Neuronal stem cell (in vitro differentiated cells): ENCODE measurements at places on chromosomes 11 and 22.

DNA sequence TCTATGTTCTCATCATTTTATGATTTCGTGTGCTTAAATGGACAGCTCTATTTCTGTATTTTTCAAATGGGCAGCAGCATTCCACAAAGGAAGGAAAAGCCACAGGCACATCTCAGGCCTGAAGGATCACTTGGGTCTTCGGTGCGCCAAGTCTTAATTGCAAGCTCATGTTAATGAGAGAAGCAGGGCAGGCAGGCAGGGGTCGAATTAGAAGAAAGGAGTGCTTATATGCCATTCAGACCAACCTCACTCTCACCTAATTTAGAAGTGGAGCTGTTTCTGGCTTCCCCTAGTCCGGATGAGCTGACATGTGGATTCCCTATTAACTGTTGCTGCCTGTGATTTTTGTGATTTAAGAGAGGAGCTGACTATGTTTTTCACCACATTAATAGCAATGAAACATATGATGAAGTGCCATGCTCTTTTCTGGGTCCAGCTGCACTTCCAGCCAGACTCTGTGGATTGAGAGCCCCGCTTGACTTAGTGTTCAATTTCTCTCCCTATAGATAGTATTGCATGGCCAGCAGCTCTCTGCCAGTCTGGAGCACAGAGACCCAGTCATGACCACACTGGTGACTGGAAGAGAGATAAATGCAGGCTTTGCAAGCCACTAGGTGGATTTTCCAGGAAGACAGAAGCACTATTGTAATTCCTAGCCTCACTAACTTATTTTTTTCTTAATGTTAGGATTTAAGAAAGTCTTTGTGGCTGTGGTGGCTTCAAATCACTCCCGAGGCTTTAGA is 373.9 kb upstream of the FAT3 start:
- peaks cover 5% of the 10 kb centered on the region for H3K4me1 ChIP-seq
- no peak overlapping the region for H3K27ac ChIP-seq
- H3K4me3 ChIP-seq = no peak overlapping the region
- no peaks in the 10 kb centered on the region for H3K27me3 ChIP-seq

- H3K27me3 ChIP-seq = no peaks in the 10 kb centered on the region
- H3K27ac ChIP-seq = no peak overlapping the region
- H3K36me3 ChIP-seq = no peaks in the 10 kb centered on the region
- H3K4me3 ChIP-seq = no peak overlapping the region
Measured at GRCh38 chr22:43008509-43008908, 6.4 kb downstream of the PACSIN2 start.

GRCh38 chr11:132036746-132037466 is 666.5 kb downstream of the NTM start:
- H3K27me3 ChIP-seq = no peaks in the 10 kb centered on the region
- H3K4me1 ChIP-seq = peaks cover 5% of the 10 kb centered on the region
- H3K4me3 ChIP-seq = no peak overlapping the region
- DNase-seq = no peak

DNA sequence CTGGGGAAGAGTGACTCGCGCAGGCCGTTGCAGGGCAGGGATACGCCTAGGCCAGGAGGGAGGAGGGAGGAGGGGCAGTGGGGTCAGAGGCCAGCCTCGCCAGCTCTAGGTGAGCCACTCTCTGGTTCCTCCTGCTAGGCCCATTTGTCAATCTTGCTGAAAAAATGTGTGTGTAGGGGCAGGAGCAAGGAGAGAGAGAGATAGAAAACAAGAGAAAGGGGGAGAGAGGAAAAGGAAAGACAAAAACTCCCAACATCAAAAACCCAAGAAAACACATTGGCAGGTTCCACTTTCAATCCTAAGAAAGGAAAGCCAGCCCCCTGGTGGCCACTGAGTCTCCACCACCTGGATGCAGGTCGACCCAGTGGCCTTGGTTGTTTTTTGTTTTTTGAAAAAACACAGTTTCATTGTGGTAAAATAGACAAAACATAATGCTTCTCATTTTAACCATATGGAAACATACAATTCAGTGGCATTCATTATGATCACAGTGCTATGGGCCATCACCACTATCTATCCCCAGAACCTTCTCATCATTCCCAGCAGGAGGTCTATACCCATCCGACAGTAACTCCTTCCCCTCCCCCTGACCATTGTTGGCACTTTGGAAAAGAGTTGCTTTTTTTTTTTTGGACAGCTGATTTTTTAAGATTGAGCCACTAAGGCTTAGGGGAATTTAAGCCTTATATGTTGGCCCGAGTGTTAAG is 10.9 kb downstream of the OMP start:
- H3K36me3 ChIP-seq = no peaks in the 10 kb centered on the region
- no peak overlapping the region for H3K4me3 ChIP-seq
- DNase-seq = peak; percentile 31
- H3K4me1 ChIP-seq = peaks cover 5% of the 10 kb centered on the region
- H3K27me3 ChIP-seq = no peaks in the 10 kb centered on the region

DNA sequence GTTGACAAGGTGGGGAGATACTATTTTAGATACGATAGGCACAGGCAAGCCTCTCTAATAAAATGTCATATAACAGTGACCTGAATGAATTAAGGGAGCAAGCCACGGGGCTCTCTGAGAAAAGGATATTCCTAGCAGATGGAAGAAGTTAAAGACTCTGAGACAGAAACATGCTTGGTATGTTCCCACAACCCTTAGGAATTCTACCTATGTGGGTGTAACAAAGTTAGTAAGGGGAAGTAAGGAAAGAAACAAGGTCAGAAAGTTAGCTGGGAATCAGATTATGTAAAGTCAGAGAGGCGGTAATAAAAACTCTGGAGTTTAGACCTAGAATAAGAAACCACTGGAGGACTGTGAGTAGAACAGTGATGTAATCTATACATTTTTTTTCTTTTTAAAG is 59.7 kb upstream of the GDPD4 start:
- no peaks in the 10 kb centered on the region for H3K4me1 ChIP-seq
- H3K27ac ChIP-seq = no peak overlapping the region
- DNase-seq = no peak
- no peak overlapping the region for H3K4me3 ChIP-seq
- H3K27me3 ChIP-seq = no peaks in the 10 kb centered on the region

DNA sequence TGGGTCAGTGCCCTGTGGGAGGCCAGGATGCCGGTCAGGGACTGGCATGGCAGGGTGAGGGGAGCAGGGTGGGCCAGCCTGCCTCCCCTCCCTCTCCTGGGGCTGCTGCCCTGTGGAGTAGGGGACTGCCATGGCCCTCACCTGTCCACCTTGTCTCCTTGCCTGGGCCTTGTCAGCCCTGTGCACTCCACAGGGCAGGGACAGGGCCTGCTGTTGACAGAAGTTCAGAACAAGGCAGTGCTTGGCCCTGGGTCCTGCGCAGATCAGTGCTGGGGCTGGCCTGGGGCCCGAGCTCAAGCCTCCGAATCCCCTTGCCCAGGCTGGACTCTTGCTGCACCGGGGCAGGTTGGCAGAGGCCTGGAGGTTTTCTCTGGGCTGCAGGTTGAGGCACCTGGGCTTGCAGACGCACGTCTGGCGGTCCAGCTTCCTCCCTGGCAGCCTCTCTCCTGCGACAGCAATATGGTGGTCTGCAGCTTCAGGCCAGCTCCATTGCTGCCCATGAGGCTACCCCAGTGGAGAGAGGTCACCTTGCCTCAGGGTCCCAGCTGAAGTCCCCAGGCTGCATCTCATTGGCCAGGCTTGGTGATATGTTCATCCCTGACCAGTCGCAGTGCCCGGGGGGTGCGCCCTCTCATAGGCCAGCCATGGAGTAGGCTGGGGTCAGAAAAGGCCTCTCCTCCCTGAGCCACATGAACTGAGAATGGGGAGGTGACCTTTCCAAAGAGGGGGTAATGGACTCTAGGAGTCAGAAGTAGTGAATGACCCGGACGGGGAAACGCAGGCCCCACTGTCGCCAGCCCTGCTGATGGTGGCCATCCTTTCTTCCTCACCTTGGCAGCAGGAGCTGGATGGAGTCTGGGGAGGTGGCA is 21.5 kb upstream of the CHKA start:
- H3K27me3 ChIP-seq = no peaks in the 10 kb centered on the region
- no peaks in the 10 kb centered on the region for H3K4me1 ChIP-seq
- DNase-seq = no peak
- H3K36me3 ChIP-seq = no peaks in the 10 kb centered on the region

DNA sequence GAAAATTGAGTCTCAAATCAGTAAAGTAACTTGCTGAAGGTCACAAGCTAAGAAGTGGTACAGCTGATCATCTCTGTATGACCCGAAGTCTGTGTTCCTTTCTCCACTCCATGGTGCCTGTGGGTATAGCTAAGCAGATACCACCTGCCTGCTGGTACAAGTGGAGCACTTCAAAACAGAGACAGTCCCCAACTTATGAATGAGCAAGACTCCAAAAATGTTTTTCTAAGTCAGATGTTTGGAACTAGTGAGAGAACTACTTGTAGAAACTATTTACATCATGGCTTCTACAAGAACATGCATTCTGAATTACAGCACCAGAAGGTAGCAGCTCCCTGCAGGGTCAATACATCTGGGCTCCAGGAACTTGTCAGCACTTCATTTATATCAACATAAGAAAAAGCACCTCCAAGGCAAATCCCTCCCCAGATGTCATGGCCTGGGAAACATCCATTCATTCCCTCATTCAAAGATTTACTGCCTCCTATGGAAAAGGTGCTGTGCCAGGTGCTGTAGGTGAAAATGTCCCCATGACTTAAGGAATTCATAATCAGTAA is 94.7 kb downstream of the SERGEF start:
- H3K27ac ChIP-seq = no peak overlapping the region
- no peaks in the 10 kb centered on the region for H3K27me3 ChIP-seq
- DNase-seq = no peak
- H3K4me1 ChIP-seq = peaks cover 12% of the 10 kb centered on the region

- no peak for DNase-seq
- H3K27ac ChIP-seq = no peak overlapping the region
- H3K36me3 ChIP-seq = no peaks in the 10 kb centered on the region
- H3K27me3 ChIP-seq = no peaks in the 10 kb centered on the region
- no peak overlapping the region for H3K4me3 ChIP-seq
- H3K4me1 ChIP-seq = peaks cover 4% of the 10 kb centered on the region
Measured at GRCh38 chr11:7079545-7080135, 9.2 kb upstream of the RBMXL2 start.

DNA sequence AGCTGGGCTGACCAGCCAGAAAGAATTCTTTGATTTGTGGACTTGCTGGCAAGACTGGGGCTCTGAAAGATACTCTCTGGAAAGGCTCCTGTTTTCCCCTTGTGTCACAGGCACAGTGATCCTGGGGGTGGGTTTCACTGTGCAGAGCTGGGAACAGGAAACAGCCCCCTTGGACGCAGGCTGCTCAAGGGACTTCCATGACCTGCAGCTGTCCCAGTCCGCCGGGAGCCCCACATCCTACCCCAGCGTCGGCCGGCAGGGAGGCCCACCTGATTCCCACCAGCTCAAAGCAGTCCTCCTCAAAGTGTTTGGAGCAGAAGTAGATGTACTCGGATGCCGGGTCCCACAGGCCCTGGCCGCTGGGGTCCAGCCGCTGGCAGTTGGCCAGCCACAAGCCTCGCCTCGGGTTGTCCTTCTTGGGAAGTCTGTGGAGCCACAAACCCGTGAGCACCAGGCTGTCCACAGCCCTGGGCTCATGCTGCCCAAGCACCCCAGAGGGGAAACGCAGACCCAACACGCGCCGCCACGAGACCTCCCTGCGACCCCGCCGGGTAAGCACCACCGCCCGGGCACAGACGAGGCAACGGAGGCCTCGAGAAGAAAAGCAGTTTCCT is 824 bp downstream of the THAP7 start:
- peaks cover 38% of the 10 kb centered on the region for H3K36me3 ChIP-seq
- H3K27ac ChIP-seq = peak overlapping the region; percentile 94
- DNase-seq = no peak
- H3K4me1 ChIP-seq = peaks cover 15% of the 10 kb centered on the region
- peak overlapping the region; percentile 96 for H3K4me3 ChIP-seq

- peaks cover 14% of the 10 kb centered on the region for H3K4me1 ChIP-seq
- no peaks in the 10 kb centered on the region for H3K27me3 ChIP-seq
- no peak for DNase-seq
- H3K27ac ChIP-seq = no peak overlapping the region
- no peak overlapping the region for H3K4me3 ChIP-seq
- H3K36me3 ChIP-seq = no peaks in the 10 kb centered on the region
Measured at GRCh38 chr22:35956850-35957249, 71.8 kb downstream of the RBFOX2 start.

DNA sequence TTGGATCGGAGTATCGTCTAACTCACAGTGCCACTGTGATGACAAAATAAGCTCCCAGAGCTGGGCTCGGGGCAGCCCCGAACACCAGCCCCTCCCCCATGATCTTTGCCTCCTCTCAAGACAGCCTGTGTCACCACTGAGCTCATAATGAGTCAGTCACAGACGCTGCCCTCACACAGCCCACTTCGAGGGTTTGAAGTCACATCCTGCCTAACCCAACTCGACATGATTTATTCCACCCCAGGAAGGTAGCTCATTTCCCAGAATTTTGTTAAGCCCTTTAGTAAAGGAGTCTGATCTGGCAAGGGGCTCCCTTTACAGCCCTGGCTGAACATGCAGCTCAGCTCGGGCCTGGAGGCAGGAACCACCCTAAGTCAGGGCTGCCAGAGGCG is 22.8 kb downstream of the MYH9 start:
- H3K27me3 ChIP-seq = no peaks in the 10 kb centered on the region
- peaks cover 22% of the 10 kb centered on the region for H3K36me3 ChIP-seq
- peaks cover 44% of the 10 kb centered on the region for H3K4me1 ChIP-seq

- H3K27me3 ChIP-seq = no peaks in the 10 kb centered on the region
- DNase-seq = no peak
- no peaks in the 10 kb centered on the region for H3K36me3 ChIP-seq
- peaks cover 15% of the 10 kb centered on the region for H3K4me1 ChIP-seq
- no peak overlapping the region for H3K27ac ChIP-seq
Measured at GRCh38 chr22:40123387-40123786, 54.3 kb upstream of the TNRC6B start.

DNA sequence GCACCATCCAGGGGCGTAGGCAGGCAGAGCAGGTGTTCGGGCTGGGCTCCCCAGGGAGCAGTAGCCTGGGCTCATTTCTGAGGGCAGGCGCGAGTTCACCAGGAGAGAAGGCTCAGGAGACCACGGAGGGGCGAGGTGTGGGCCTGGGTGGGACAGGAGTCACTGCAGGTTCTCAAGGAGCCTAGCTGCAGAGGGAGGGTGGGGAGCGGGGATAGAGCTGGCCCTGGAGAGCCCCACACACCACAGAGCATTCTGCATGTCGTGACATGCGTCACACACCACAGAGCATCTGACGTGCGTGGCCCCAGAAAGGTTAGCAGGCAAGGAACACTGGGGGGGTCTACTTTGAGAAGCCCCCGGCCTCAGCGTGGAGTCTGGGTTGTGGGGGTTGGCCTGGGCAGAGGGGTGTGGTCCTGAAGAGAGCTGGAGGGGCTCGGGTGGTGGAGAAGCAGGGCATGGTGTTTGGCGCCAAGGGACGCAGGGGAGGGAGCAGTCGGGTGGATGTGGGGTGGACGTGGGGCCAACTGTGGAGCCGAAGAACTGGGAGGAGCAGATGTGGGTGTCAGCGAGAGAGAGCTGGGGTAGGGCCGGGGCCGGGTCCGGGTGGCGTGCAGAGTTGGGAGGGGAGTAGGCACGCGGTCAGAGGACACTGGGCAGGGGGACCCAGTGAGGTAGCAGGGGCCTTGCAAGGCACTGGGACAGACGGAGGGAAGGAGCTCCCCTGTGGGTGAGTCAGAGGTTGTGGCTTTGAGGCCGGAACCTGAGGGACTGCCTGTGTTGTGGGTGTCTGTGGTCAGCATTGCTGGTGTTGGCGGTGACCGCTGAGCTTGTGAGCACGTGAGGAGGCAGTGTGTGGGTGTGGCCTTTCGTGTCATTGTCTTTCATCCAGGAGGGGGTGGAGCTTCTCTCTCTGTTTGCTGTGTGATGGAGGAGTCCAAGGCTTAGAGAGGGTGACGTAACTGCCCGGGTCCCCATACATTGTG is 25.5 kb downstream of the CTTN start:
- H3K27me3 ChIP-seq = no peaks in the 10 kb centered on the region
- DNase-seq = no peak
- H3K36me3 ChIP-seq = peaks cover 84% of the 10 kb centered on the region

GRCh38 chr11:111637885-111638284 is 35.6 kb downstream of the SIK2 start:
- H3K4me1 ChIP-seq = peaks cover 41% of the 10 kb centered on the region
- no peaks in the 10 kb centered on the region for H3K27me3 ChIP-seq
- no peak overlapping the region for H3K27ac ChIP-seq
- H3K4me3 ChIP-seq = no peak overlapping the region
- DNase-seq = no peak
